NB4 (cell line): ENCODE measurements at places on chromosomes 6 and 20.

GRCh38 chr6:167836721-167837120 lies 10.0 kb downstream of the AFDN start:
- DNase-seq = no peak

DNA sequence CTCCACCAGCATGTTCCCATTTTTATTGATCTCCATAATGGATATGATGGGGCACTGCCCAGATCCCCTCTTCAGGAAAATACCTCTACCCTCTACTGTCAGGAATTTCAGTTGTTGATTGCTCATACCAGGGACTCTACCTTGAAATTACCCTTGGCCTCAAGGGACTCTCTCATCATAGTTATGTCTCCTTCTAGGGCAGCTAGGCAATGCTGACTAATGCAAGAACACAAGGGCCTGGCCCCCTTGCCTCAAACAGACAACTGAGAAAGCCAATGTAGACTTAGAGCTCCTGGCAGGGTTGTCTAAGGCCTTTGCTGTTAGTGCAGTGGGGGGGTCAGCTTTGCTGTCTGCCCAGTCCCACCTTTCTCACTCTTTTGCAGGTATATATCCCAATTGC lies 493.1 kb downstream of the BTBD3 start:
- no peak for DNase-seq

- peak; percentile 75 for DNase-seq
Observed at GRCh38 chr6:6586671-6587526, 1.6 kb upstream of the LY86 start.

GRCh38 chr6:166005401-166005943 lies 162.2 kb downstream of the TBXT start:
- no peak for DNase-seq

DNA sequence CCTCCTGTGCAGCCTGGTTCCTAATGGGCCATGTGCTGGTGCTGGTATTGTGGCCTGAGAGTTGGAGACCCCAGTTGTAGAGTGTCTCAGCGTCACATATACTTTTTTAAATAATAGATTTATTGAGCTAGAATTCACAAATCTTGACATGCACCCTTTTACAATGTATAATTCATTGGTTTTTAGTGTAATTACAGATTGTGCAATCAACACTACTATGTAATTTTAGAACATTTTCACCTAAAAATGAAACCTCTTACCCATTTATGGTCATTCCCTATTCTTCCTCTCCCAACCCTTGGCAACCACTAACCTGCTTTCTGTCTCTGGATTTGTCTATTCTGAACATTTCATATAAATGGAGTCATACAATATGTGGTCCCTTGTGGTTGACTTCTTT lies 10.6 kb downstream of the PRIM2 start:
- DNase-seq = no peak

DNA sequence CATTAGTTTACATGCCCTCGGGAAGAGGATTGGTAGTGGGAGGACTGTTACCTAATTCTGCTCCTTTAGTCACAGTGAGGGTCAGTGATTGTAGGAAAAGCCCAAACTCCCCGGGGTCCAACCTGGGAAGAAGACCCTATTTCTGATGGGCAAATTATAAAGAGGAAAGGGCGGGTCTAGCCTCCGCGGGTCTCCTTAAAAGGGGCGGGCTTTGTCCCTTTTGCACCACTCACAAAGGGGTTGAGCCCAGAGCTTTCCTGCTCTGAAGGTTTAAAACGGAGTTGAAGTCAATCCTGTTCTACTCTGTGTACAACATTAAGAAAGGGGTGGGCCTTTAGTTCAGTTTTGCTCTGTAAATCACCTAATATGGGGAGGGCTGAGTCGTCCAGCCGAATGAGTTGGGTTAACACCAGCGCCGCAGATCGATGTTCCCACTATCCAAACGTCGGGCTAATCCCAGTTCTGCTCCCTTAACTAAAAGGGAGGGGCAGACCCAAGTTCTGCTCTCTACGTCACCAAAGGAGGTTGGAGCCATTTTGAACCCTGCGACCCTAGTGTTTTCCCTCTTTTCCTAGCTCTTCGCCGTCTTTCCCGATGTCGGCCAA lies 920 bp upstream of the RNF5 start:
- DNase-seq = peak; percentile 69

GRCh38 chr6:27126815-27127537 lies 120.5 kb upstream of the PRSS16 start:
- peak; percentile 95 for DNase-seq

DNA sequence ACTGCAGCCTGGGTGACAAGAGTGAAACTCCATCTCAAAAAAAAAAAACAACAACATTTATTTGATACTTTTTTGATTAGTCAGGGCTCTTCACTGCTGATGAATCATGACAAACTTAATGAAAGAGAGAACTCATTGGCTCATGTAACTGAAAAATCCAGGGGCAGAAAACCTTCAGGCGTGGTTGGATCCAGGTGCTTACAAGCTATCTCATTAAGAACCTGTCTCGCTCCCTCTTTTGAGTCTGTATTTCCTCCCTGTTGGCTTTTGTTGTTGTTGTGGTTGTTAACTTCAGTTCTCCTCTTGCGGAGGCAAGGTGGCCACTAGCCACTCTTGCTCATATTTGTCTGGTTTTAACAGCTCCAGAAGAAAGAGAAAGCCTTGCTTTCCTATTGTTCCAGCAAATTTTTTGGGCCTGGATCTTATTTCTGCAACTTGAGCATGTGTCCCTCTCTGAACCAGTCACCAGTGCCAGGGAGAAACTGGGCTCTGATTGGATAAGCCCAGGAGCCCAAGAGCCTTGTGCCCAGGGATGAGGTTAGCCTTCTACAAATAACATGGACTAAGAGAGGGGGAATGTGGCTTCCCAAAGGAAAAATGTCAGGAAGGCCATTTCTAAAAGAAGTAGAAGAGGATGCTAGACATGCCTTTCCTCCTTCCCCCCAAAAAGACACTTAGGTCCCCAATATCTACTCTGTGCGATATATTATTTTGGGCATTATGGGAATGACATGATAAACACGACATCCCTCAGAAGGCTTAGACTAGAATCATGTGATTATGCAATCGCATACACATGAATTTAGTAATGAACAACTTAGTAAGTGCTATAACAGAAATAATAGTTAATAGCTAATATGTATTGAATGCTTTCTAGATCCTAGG lies 64.5 kb downstream of the PHACTR2 start:
- DNase-seq = no peak

DNA sequence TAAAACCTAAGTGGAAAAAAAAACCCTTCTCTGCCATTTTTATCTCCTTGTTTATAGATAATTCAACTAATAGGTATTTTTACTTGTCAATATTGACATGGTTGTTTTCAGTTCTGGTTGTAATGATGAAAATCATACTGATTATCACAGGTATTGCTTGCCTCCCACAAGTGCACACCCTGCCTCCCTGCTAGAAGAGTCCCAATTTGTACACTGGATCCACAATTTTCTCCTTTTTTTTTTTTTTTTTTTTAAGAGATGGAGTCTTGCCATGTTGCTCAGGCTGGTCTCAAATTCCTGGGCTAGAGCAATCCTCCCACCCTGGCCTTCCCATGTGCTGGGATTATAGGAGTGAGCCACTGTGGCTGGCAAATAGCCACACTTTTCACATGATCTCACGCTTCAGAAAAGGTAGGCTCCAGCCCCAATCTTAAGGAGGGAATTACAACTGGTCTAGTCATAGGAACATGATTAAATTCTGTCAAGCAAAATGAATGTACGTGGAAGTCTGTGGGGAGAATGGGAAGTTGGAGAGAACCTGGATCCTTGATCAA lies 12.3 kb downstream of the DYNLT2 start:
- DNase-seq = no peak

GRCh38 chr6:223763-224162 lies 68.5 kb upstream of the DUSP22 start:
- no peak for DNase-seq

GRCh38 chr6:112254921-112255320 lies 554 bp upstream of the LAMA4 start:
- no peak for DNase-seq

DNA sequence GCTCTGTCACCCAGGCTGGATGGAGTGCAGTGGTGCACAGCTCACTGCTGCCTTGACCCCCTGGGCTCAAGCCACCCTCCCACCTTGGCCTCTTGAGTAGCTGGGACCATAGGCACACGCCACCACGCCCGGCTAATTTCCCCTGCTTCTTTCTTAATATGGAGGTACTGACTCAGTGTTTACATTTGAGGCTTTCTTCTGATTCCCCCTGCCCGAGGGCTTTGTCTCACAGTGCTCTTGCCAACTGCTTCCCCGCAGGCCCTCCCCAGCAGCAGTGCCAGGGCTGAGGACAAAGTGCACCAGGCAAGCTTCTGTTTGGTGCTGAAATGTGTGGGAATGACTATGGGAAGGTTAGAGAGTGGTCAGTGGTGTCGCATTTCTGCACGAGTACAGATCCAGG lies 34.8 kb downstream of the NR2E1 start:
- DNase-seq = no peak

GRCh38 chr6:12813321-12813720 lies 96.8 kb downstream of the PHACTR1 start:
- DNase-seq = no peak

DNA sequence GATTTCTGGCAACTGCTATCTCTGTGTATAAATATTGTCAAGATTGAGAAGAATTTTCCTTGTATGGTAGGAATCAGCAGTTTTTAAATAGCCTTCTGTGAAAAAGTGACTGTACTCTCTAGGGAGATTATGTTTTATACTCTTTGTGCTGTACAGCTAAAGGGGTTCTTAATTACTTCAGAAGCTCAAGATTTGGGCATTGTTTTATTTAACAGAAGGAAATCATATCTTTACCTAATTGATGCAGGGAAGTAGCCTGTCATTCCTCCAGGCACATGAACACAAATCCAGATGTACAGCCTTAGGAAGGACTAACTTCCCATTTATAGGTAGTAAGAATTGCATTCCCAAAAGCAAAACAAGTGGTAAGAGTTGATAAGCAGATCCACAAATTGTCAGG lies 1.3 kb downstream of the CALHM5 start:
- DNase-seq = no peak

DNA sequence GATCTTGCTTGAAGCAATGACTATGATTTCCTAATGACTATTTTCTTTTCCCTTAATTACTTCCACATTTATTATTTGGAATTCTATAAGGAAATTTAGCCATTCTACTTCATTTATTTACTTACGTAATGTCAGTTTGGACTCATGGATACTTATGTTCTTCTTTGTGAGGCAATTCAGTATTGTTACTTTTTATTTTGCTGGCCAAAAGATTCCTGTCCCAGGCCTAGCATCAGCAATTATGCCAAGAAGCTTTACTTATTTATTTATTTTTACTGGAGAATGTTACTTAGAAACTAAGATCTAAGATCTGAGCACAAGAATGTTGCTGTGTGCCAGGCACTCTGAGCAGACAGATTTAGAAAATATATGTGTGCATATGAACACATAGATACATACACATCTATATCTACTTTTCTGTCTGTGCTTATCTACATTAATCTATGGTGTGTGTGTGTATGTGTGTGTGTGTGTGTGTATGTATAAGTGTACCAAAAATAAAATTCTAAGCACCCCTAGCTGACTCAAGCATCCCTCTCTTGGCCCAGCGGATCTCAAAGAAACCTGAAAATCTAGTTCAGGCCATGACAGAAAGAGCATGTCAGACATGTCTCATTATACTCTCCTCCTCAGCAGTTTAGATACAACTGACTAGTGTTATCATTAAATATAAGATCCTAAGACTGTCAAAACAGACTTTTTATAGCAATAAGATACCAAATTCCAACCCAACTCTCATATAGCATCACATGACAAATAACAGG lies 640.0 kb upstream of the GJE1 start:
- no peak for DNase-seq

GRCh38 chr6:33583591-33584155 lies 3.6 kb upstream of the BAK1 start:
- DNase-seq = no peak

GRCh38 chr20:44664131-44664530 lies 12.6 kb upstream of the ADA start:
- DNase-seq = peak; percentile 48

GRCh38 chr6:20319520-20320357 lies 81.9 kb upstream of the E2F3 start:
- peak; percentile 92 for DNase-seq

DNA sequence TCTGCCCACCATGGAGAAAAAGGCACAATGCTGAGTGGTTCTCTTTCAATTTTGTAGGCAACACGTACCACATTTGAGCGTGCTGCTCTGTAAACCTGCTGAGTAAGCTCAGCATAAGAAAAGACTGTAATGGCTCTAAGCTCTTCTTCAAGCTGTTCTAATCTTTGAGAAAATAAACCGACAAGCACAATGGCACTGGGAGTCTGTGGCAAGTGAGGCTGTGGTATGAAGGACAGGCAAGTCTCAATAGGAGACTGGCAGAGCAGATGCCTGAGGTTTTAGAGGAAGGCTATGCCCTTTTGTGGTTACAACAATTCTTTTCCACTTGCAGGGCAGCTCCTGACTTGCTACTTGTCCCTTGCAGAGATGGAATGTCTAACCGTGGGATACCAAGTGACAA lies 136.7 kb upstream of the EXOC2 start:
- DNase-seq = no peak

DNA sequence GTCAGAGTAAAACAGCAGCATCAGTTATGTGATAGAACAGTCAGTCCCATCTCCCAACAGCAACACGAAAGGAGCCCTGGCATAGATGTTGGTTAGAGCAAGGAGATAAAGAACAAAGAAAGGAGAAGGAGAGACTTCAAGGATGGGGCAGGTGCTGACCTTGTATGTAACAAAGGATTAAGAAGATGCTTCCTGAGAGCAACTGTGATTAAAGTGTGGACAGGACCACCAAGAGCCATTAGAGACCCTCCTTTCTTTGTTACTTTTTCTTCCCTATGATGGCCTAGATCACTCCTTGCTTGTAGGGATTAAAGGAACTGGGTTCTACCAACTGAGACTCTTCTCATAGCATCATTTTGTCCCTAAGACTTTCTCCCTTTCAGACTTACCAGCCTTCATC lies 75.2 kb upstream of the GPR6 start:
- DNase-seq = no peak

GRCh38 chr20:44422083-44422482 lies 53.6 kb upstream of the TTPAL start:
- DNase-seq = peak; percentile 47

DNA sequence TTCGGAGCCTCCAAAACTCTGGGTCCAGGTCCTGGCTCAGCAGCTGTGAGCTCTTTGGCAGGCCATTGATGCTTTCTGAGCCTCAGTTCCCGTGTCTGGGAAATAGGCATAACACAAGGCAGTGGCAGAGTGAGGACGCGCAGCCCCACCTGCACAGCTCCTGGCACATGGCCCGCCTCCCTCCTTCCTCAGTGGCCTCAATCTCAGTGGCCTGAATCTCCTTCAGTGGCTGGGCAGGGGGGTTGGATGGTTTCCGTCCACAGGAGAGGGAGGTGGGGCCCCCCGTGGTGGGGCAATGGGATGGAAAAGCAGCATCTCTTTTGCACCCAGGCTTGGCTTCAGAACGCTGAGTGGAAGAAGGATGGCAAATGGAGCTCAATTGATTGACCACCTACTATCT lies 5.1 kb downstream of the RSPO4 start:
- DNase-seq = no peak

DNA sequence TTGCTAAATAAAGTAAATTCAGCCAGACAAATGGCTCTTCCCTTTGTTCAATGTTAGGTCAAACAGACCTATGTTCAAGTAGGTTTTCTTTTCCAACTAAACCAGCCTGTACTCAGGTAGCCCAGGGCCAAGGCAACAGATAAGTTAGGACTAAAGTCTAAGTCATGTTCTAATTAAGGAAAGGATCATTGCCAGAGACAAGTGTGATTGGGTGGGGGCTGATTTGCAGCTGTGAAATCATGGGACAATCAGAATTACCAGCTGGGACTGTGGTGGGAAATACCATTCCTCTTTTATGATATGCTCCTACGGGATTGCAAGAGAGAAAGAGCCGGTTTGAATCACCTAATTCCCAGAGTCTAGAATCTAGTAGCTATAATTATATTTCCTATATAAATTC lies 4.2 kb upstream of the FBXO30 start:
- DNase-seq = no peak

GRCh38 chr6:169824021-169824420 lies 72.6 kb downstream of the ERMARD start:
- no peak for DNase-seq
